ENCODE measurements at places on chromosomes 5 and 9.

GRCh38 chr9:133950629-133951111 lies 41.5 kb downstream of the VAV2 start:
- no peak for DNase-seq

DNA sequence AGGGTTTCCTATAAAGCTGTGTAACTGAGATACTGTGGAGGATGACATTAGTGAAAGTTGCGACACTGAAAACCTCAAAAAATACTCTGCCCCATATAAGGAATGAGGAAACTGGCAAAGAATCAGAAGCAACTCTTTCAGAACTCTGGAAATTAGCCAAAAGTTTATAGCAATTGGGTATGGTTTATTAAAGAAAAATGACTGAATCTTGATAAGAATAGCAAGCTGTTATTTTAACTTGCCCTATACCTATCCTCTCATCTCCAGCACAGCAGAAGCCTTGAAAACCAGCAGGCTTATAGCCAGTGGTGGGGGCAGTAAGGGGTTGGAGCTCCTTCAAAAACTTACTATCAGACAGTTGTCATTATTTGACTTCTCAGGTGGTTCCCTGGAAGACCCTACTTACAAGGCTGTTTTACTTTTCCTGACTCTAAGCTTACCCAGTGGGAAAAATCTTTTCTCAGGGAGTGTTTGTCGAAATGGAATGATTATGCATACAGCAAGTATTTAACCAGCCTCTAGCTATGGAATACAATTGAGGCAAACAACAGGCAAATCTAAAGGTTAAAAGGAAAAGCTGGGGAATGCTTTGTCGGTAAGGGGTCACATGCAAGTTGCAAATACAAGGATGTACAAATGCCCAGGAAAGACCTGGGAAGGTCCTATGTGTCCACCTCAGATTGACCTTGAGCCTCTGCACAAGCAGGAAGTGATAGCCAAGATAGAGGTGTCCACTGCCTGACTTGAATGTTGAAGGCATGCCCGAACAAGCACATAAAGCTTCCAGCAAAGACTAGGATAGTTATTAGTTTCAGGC lies 21.0 kb upstream of the FAM151B start:
- peak; percentile 56 for DNase-seq

DNA sequence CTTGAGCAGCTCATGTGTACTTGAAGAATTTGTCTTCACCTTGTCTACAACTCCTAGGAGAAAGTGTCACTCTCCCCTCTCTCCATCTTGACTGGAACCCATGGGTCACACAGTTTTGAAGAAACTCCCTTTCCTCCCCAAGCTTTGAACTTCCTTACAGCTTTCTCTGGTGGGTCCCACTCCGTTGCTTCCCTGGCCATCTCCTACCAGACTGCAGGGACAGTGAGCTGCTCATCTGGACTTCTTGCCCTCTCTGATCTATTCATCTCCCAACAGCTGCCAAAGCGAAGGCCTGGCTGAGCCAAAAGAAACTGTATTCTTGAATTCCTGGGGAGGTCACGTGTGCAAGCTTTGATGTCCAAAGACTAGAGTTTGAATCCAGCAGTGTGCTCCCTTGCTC lies 22.7 kb upstream of the CXCL14 start:
- DNase-seq: no peak

DNA sequence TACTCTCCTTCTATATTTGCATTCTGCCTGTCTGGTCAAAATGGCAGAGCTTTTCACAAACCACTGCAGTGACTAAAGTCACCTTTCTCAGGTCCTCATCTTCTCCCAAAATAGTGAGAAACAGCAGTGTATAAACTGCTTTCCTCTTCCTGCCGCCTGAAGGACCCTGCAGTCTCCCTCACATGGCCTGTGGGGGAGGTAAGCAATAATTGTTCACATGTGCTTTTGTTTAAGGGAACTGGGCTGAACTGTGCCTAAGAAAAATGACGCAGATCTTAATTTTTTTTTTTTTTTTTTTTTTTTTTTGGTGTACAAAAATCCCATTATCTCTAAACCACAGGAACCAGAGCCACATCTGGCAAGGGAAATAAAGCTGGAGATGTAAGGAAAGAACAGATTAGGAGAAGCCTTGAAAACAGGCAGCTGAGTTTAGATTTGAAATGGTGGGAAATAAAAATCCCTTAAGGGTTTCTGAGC lies 131.7 kb upstream of the VLDLR start:
- DNase-seq: no peak

GRCh38 chr5:107574287-107574686 lies 96.5 kb downstream of the EFNA5 start:
- no peak for DNase-seq

DNA sequence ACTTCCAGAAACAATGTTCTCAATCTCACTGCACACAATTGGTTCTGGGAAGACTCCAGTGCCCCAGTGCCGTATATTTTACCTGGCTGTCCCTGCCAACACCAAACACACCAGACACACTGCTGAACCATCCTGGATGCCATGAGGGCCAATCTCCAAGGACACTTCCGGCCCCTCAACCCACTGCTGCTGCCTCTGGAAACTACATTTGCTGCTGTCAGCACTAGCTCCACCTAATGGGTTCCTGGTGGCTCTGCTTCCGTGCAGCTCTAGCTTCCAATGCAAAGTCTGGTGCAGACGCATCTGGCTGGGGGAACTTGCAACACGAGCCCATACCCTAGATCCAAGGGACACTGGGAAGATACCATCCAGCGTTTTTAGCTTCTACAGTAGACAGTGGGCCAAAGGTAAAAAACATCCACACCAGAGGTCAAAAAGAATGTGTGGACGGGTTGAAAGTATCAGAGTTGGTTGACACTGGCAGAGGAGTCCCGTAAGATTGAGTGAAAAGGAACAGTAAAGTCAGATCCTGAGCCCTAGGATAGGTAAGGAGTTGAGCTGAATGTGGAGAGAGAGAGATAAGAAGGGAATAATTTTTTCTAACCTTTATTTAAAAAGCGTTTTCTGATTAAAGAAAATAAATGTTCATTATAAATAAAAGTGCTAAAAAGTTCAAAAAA lies 99.7 kb upstream of the KIF2A start:
- peak; percentile 8 for DNase-seq

GRCh38 chr5:76716456-76717157 lies 681 bp downstream of the F2R start:
- DNase-seq: no peak

GRCh38 chr5:132665574-132666080 lies 7.7 kb downstream of the IL13 start:
- no peak for DNase-seq

DNA sequence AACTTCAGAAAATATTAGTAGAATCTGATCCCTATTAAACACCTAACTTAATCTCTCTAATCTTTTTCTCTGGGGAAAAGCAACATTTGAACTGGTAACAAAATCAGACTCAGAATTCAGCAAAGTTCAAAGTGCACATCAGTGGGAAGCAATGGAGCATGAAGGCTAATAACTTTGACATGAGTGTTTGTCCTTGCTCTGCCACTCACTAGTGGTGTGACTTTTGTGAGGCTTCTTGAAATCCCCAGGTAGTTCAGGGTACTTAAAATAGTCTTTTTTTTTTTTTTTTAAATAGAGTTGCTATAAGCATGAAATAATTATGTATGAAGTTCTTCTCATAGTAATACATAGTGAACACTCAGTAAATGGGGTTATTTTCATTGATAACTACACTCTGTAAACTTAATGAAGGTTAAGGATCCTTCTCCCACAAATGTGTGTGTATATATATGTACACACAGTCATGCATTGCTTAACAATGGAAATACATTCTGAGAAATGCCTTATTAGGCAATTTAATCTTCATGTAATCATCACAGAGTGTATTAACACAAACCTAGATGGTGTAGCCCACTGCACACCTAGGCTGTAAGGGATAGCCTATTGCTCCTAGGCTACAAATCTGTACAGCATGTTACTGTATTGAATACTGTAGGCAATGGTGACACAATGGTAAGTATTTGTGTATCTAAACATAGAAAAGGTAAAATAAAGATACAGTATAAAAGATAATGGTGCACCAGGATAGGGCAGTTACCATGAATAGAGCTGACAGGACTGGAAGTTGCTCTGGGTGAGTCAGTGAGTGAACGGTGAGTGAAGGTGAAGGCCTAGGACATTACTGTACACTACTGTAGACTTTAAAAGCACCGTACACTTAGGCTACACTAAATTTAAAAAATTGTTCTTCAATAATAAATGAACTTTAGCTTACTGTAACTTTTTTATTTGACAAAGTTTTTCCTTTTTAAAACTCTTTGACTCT lies 73.3 kb upstream of the HMHB1 start:
- DNase-seq: no peak

DNA sequence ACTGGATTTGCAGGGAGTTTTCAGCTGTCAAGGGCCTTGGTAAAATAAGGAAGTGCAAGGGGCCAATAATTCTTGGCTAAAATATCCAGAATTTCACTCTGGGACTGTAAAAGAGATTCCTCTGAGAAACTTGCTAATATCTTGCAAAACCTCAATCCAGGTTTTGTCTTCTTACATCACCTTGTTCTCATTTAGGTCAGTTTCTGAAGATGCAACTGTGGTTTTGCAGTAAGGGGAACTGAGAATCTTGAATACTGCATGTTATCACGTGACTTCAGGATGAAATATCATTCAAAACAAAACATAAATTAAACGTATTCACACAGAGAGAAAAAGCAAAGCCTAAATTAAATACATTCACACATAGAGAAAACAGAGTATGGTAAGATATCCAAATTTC lies 35.0 kb upstream of the RIC1 start:
- no peak for DNase-seq

DNA sequence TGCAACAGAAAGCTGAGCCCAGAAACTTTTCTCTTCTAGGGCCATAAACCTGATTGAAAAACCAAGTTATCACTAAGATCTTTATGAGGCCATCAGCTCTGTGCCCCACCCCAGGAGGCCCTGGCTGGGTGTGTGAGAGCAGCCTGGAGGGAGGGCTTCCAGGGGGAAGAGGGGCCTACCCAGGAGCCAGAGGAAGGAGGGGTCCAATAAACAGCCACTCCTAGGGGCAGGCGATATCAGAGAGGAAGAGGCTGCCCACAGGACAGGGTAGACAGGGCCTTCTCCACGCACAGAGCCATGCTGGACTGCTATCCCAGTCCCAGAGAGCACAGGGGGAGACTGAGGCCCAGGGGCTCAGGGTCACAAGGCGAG lies 4.5 kb upstream of the CDX1 start:
- no peak for DNase-seq

DNA sequence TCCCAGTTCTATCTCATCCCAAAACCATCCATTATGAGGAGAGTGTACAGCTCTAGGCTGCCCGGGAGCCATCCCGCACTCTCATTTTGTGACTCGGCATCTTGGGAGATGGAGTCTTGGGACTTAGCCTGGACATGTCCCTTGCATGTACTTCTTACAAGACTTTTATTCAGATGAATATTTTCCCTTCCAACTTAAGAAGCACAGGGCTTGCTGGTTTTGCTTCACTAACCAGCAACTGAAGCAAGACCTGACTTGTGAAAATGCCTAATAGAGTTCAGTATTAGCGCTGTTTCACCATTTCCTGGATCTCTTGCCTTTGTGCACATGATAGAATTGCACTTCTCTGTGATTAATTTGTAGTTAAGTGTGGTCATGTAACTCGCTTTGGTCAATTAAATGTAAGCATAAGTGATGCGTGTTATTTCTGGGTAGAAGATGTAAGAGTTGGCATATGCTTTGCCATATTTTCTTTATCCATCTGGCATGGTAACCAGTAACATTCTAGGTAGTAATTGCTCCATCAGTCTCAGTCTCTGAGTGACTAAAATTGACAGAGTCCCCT lies 55.8 kb downstream of the PDCD1LG2 start:
- no peak for DNase-seq

- no peak for DNase-seq
These were observed 5.7 kb downstream of the LCN1 start for GRCh38 chr9:135526730-135527571.

GRCh38 chr5:17282283-17283120 lies 65.1 kb downstream of the BASP1 start:
- DNase-seq: no peak

DNA sequence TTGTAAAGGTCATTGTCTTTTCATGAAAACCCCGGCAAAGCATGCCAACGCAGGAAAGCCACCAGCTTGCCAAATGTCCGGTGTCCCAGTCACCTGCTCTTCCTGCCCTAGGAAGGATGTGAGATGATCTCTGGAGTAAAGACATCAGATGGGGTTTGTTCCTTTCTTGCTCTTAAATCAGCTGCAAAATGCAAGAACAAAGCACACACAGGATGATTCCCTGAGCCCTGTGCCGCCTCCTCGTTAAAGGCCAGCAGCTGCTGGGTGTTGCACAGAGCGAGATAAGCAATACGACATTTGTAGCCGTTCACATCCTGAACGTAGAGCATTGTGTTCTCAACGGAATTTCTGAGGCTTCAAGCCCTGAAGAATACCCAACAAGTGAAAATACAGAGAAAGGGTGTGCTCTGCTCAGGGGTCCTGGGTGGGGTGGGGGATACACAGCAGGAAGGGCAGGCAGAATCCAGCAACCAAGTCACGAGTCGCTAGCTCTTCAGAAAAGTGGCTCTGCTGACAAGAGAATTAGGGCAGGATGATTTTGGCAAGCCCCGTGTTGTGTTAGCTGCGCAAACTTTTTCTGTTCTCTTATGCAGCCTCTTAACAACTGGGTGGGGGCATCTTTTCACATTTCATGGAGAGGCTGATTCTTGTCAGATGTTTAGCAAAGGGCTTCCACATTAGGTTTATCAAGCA lies 229.2 kb upstream of the MAP3K1 start:
- DNase-seq: no peak

GRCh38 chr9:126171641-126172040 lies 155.0 kb upstream of the MVB12B start:
- DNase-seq: no peak

DNA sequence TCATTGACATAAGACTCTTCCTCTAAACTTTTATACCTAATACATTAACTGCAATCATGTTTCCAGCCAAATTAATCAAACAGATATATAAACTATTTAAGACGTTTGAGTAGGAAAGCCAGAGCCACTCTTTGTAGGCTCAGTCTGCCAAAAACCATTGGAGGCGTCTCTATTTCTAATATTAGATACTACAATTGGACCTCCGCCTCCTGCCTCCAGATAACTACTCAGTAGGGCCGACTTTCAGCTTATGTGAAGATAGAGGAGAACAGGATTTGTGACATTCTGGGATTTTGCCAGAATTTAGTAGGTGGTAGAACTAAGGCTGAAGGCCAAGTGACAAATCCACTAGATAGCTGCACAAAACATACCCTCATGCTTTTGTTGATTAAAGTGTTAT lies 463.0 kb downstream of the CETN3 start:
- DNase-seq: no peak

Data from MCF 10A (cell line).